ENCODE measurements at places on chromosomes 5 and 9.

DNA sequence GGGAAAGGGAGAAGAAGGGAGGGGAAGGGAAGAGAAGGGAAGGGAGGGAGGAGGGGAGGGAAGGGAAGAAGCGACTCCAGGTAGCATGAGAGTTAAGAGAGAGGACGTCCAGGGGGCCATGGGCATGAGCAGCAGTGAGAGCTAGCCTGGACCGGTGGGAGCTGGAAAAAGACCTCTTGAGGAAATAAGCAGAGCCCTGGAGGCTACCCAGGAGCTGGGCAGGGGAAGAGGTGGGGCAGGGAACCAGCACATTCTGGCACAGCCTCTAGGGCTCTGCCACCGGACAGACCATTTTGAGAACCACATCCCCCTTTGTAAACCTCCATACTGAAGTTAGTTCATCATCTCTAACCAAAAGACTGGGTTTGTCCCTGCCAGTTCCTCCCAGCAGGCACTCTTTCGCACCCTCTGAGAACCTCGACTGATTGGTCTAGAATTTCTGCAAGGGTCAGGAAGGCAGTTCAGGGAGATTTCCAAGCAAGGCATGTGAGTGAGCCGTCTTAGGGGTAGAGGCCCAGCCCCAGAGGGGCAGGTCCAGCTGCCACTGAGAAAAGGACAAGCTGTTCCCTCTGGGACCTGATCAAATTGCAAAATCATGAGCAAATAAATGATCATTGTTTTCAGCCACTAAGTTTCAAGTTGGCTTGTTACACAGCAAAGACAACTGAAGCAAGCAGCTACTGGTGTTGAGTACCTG lies 11.6 kb downstream of the NAIF1 start:
- no peak for DNase-seq

GRCh38 chr5:88251048-88251711 lies 17.5 kb downstream of the TMEM161B start:
- peak; percentile 9 for DNase-seq

DNA sequence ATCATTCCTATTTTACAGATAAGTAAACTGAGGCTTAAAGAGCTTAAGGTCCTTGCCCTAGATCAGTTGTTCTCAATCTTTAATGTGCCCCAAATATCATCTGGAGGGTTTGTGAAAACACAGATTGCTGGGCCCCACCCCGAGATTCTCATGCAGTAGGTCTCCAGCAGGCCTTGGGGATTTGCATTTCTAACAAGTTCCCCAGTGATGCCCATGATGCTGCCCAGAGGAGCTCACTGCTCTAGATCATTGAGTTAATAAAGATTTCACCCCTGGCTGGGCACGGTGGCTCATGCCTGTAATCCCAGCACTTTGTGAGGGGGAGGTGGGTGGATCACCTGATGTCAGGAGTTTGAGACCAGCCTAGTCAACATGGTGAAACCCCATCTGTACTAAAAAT lies 42.8 kb upstream of the RAD23B start:
- no peak for DNase-seq

GRCh38 chr5:15500325-15501001 lies 483 bp downstream of the FBXL7 start:
- DNase-seq, result no peak

DNA sequence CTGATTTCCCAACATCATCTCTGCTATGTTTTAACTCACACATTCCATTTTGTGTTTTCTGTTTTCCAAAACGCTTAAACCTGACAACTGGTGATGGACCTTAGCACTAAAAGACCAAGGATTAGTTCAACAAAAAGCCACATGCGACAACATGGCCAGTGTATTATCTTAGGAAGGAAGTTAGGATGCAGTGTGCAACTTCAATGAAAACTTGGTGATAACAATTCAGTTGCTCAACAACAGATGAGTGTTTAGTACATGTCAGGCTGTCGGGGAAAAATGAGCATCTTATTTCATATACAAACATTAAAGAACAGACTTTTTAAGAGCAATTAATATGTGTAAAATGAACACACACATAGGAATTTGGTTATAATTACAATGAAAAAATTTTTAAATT lies 780.0 kb downstream of the SEMA5A start:
- no peak for DNase-seq

GRCh38 chr5:38598994-38599617 lies 42.7 kb upstream of the LIFR start:
- no peak for DNase-seq

DNA sequence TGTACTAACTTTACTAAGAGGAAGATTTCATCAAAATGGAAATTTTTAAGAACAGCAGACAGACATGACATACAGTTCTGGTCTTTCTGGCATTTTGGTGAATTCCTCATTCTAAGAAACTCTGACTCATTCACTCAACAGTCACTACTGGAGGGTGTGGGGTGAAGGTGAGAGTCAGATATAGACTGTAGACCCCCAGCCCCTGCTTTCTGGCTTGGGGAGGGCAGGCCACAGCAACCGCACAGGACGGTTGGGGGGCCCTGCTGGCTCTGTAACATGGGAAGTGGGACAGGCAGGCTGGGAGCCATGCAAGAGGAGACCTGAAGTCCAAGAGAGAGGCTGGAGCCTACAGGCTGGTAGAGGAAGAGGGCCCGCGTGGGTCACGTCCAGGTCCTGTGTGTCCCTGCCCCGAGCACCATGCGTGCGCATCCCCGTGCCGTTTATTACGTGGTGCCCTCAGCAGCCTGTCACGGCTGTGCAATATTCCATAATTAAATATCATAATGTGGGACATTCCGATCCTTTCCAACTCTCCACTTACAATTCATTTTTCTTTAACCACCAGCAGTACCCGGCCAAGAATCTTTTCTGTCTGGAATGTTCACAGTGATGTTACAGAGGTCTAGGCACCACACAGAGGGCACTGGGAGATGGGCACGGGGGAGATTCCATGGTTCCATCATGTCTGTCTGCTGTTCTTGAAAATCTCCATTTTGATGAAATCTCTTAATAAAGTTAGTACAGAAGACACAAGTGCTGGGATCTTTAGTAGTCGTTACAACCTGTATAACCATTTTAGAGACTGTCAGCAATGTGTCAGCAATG lies 75.5 kb downstream of the SEMA4D start:
- peak; percentile 64 for DNase-seq

DNA sequence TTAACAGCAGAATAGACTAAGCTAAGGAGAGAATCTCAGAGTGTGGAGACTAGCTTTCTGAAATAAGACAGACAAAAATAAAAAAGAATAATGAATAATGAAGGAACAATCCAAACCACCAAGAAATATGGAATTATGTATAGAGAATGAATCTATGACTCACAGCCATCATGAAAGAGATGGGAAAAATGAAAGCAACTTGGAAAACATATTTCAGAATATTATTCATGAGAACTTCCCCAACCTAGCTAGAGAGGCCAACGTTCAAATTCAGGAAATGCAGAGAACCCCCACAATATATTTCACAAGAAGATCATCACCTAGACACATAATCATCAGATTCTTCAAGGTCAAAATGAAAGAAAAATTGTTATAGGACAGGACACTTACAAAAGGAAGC lies 349.0 kb upstream of the MPDZ start:
- no peak for DNase-seq

DNA sequence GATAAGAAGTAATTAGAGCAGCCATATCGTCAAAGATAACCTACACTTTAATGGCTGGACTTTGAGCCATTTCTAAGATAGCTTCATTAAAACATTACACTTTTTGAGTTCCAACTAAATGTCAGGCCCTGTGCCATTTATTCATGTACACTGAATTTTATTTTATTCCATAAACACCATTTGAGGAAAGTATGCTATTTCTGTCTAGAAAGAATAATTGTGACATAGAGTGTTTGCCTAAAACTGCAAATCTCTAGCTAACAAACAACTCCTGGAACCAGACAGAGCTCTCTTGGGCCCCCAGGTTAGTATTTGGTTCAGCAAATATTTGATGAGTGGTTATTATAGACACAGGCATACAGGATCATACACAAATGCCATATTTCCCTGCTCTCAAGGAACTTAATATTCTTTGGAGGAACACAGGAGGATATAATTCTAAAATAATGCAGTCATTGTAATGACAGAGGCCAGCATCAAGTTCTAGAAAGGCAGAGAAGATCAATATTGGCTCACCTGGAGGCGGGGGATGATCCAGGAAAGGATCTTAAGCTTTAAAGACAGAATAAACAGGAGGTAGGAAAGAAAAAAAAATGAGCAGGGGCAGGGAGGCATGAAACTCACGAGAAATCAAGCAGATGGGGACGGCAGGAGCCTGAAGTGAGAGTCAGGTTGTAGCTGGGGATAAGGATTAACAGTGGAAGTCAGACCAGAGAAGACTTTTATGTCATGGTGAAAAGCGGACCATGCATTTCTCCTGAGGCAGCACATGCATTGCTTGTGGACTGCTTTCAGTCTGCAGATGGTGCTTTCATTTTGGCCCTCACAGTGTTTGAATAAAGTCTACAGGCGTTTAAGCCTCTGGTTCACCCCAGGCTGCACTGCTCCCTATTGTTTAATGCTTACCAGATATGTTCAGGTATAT lies 127.7 kb downstream of the GCNT1 start:
- DNase-seq, result no peak

DNA sequence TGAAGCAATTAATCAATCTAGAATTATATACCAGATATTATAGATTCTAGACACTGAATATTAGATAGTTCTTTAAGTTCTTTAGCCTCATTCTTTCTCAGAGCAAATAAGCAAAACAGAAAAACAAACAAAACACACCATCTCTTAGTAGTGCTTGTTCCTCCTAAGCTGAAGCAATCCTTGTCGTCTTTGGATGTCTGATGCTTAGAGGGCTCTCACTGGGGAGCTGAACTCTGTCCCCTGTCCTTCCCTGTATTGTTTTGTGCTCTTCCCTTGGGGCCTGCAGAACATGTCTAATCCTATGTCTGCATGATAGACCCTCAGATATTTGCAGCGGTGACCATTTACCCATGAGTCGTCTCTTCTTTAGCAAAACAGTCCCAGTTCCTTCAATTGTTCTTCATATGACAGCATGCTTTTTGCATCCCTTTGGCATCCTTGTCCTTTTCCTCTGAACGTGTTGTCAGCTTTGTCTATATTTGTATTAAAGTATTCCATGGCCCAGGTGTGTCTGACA lies 114.3 kb downstream of the ARHGEF28 start:
- DNase-seq, result no peak

DNA sequence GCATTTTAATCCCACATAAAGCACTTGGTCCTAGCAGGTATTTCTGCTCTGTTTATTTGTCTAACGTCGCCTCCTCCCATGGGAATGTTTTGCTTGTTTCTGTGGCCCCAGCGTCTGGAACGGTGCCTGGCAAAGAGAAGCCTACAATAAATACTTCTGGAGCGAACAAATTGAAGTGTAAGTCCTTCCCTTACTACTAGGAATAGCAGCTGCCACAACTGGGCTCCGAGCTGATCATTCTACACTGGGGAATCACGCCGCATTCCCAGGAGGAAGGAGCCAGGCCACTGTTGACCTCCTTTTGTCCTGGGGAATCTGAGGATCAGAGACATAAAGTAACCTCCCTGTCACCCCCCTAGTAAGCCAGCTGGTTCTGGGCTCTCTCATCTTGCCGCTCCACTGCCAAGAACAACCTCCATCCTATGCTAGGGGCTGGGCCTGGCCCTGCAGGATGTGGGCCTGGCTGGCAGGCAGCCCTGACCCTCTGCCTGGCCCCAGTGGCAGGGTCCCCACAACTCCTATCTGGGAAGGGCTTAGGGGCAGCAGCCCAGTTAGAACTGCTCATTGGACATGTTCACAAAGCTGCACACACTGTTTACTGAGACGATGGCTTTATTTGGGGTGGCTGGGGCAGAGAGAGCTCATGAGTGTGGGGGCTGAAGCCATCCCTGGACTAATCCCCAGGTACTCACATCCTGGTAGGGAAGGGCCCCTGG lies 82.8 kb downstream of the GTF3C4 start:
- no peak for DNase-seq

- no peak for DNase-seq
These were observed 148.3 kb downstream of the CMYA5 start for GRCh38 chr5:79837761-79838551.

Measured in activated T-cell treated with anti-CD3 and anti-CD28 coated beads for 24 hours (primary cell).